ENCODE measurements at places on chromosomes 3 and 15. TPM values are rescaled to one million over a fixed set of nuclear protein-coding genes. Genes with fewer than 3 reads are reported as not detected.

Gene CPB1
- total RNA-seq: not detected

Gene ZIC4
- not detected for total RNA-seq

Gene TRH
- 1.7 TPM for total RNA-seq

Gene DAPK2
- 2.6 TPM for total RNA-seq

Gene SLC27A2
- total RNA-seq: not detected

Gene COL6A5
- total RNA-seq: not detected

Gene ATP13A4
- total RNA-seq: 0.93 TPM

Measured in glutamatergic neuron (in vitro differentiated cells).